ENCODE measurements at places on chromosomes 12 and 14.

DNA sequence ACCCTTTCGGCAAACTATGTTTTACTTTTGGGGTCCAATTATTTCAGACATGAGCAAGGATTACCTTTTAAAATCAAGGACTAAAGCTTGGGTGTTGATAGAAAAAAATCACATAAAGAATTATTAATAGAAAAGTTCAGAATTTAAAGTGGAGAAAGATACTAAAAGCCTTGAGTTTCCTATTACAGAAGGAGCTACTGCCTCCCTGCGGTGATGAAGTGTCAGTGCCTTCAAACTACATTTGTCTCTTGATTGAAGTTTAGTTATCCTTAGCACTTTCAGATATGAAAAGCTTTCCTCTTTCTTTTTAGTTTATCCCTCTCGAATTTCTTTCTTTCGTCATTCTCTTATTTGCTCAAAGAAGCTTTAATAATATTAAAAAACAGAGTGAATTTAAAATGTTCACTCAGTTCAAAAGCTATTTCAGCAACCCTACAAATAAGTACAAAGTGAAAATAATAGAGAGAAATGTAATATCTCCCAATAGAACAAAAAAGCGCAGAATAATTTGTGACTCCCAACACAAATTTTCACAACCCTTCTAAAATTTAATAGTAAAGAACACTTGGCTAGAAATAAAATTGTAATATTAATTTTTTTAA lies 87.6 kb downstream of the SEC23A start:
- DNase-seq: peak; percentile 18

- DNase-seq: no peak
Measured at GRCh38 chr12:131800594-131801135, 27.5 kb upstream of the MMP17 start.

DNA sequence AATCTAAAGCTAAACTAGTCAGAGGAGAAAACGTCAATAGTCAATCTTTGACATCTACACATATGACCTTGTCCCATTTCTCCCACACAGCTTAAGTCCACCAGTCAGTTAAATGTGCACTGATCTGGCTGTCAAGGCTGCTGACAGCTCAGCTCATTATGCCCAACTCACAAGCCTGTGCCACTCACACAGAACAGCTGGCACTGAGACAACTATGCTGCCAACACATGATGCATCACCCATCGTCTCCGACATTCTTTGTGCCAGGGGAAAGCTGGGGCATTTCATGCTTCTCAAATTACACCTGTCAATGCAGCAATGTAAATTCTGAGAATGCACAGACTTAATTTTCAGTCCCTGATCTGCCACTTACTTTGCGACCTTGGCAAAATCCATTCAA lies 25.3 kb downstream of the GNS start:
- no peak for DNase-seq

DNA sequence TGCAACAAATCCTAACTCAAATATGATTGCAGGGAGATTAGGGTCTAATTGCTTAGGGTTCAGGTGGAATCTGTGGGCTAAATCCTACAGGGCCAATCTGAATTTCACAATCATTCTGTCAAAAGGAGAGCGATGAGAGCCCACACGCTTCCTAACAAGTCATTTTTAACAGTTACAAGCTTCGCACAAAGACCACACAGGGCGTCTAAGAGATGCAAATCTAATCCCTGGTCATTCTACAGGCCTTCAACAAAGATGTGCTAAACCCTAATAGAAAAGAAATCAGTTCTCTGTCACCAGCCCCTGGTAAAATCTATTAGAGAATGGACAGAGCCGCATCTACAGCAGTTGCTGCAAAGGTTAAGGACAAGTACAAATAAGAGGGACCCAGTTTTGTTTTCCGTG lies 15.3 kb downstream of the NKX2-1 start:
- no peak for DNase-seq

DNA sequence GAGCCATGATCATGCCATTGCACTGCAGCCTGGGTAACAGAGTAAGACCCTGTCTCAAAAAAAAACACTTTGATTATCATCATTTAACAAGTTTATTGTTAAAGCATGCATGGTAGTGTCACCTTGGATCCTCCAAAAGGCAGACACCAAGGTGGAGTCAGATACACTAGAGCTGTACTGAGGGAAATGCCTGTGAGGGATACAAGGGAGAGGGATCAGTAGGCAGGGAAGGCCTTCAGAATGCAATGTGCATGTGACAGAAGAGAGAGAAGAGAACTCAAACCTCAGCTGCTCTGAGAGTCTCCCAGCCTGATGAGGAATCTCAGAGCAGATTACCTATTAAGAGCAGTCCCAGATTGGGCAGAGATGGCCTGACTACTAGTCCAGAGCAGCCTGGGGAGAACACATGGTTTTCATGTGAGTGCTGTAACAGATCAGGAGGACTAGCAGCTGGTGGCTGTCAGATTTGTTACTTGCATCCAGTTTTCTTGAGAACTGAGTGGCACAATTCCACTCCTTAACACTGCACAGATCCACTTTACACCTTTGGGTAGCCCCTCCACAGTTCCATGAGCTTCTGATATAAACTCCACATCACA lies 38.0 kb upstream of the A2ML1 start:
- no peak for DNase-seq

DNA sequence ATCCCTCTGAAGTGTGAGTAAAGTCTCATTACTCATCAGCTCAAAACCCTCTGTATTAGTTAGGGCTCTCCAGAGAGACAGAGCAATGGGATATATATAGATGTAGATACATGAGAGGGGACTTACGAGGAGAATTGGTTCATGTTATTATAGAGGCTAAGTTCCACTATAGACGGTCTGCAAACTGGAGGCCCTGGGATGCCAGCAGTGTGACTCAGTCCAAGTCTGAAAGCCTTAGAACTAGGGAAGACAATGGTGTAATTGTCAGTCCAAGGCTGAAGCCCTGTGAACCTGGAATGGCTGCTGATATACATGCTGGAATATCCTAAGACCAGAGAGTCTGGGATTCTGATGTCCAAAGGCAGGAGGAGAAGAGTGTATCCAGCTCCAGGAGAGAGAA lies 57.3 kb upstream of the CEP83 start:
- DNase-seq: no peak
